NCI-H1092 treated with DMSO at 0.1 percent for 48 hours (cell line): ENCODE measurements at places on chromosomes 2 and 18.

GRCh38 chr2:9770308-9771100, 72.8 kb upstream of the TAF1B start:
- DNase-seq: peak; percentile 40

GRCh38 chr2:189020179-189020578, 46.0 kb downstream of the COL3A1 start:
- DNase-seq: no peak

DNA sequence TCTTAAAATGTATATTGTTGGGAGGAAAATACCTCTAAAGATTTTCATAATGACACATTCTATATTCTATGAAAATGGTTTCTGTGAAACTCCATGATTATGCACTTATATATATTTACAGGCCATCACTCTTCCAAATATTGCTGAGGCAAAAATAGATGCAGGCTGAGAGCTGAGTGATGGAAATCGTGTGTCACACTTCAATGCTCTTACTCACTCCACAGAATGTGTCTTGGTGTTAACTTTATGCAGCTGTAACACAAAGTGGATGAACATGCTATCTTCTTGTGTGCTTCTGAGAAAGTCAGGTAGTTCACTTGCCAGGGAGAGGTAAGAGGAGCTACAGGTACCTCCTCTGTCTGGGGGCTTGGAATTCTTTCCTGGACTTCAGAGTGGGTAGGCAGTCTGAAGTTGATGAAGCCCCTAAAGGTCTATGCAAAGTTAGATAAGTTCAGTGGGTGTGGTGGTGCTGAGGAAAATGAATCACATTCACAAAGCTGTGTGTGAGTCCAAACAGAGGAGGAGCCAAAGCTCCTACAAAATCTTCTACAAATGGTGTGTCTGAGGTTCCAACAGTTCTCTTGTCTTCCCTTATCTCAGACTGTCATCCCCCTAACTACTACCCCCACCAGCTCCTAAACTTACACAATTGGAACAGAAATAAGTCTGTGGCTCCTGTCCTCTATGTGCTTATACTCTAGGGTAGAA, 74.2 kb upstream of the ST6GAL2 start:
- no peak for DNase-seq

- no peak for DNase-seq
These were observed 4.0 kb downstream of the CWC22 start for GRCh38 chr2:180003073-180003472.

DNA sequence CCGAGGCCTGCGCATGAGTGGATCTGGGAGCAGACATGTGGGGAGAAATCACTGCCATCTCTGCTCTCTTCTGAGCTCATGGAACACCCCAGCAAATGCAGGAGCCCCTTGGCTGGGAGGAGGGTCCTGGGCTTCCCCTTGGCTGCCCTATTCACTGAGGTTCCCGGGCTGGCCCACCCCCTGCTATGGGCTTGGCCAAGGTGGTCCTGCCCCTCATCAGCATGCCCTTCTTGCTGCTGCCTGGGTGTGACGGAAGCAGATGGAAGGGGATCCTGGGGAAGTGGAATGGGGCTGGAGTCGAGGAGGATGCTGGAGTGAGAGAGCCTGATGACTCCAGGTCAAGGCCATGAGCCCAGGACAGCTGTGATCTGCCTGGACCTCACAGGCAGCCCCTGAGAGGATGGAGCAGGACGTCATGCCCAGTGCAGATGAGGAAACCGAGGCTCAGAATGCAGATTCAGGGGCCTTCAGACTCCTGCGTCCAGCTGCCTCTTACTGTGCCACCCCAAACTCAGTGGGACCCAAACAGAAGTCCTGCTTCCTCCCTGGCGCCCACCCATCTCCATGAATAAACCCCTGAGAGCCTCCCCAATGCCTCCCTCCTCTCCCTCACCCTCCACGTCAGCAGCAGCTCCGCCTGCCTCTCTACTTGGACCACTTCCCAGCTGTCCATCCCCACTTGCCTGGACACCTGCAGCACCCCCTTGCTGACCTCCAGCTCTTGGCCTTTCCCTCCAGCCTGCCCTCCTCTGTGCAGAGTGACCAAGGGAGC, 4.0 kb downstream of the SNED1 start:
- DNase-seq: no peak

DNA sequence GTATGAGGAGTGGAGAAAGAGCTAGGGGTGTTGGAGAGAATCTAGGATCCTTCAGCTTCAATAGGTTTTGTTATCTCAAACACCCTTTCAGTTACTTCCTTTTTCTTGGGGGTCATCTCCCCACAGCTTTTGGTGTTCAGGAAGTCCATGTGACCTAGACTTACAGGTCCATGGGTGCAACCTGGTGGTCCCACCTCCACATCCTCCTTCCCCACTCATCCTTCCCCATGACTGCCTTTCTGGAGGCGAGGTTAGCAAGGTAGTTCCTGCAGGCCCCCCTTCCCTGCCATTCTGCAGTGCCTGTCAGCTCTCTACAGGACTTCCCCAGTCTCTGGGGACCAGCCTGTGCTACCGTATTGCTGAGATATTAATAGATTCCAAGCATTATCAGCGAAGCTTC, 107.6 kb downstream of the TMEM17 start:
- DNase-seq: no peak

DNA sequence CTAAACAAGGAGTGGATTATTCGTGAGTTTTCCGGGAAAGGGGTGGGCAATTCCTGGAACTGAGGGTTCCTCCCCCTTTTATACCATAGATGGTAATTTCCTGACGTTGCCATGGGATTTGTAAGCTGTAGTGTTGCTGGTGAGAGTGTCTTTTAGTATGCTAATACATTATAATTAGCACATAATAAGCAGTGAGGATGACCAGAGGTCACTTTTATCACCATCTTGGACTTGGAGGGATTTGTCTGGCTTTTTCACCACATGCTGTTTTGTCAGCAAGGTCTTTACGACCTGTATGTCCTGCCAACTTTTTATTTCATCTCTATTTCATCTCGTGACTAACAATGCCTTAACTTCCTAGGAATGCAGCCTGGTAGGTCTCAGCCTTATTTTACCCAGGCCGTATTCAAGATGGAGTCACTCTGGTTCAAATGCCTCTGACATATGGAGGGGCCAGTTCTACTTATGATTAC, 124.8 kb upstream of the B3GNT2 start:
- DNase-seq: no peak

DNA sequence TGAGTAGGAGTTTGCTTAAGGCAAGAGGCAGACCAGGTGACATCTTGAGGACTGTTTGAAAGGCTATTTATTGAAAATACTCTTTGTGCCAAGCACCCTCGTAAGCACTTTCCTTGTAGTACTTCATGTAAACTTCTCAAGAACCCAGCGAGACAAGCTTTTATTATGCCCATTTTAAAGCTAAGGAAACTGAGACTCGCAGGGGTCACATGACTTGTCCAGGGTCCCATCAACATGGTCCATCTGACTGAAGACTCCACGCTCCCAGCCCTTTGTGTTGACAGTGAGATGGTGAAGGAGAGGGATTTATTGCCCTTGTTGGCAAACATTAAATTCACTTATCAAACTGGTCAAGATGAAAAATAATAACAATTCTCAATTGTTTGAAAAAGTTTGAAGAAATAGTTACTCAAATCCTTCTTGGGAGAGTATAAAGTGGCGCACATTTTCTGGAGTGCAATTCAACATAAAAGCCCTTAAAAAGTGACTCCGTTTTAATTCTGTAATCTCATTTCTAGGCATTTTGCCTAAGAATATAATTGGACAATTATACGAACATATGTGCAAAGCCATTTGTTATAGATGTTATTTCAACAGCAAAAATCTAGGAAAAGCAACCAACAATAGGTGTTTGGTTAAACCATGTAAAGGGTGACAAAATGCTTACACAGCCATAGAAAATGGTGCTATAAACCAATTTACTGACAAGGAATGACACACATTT, 270.5 kb upstream of the NCKAP5 start:
- DNase-seq: no peak

DNA sequence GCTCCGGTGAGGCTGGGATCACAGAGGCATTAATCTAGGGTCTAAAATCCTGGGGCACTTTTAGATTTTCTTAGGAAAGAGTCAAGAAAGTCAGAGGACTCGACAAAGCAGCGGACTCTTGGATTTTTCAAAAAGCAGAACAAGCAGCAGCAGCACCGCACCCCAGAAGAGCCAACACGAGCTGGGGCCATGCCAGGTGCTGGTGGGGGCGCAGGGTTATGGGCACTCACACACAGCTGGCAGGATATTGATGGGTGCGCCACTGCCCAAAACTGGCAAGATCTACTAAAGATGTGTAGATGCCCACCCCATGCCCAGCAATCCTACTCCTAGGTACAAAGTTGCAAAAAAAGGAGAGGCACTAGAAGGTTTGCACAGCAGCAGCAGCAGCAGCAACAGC, 33.9 kb upstream of the SEMA4C start:
- DNase-seq: no peak

DNA sequence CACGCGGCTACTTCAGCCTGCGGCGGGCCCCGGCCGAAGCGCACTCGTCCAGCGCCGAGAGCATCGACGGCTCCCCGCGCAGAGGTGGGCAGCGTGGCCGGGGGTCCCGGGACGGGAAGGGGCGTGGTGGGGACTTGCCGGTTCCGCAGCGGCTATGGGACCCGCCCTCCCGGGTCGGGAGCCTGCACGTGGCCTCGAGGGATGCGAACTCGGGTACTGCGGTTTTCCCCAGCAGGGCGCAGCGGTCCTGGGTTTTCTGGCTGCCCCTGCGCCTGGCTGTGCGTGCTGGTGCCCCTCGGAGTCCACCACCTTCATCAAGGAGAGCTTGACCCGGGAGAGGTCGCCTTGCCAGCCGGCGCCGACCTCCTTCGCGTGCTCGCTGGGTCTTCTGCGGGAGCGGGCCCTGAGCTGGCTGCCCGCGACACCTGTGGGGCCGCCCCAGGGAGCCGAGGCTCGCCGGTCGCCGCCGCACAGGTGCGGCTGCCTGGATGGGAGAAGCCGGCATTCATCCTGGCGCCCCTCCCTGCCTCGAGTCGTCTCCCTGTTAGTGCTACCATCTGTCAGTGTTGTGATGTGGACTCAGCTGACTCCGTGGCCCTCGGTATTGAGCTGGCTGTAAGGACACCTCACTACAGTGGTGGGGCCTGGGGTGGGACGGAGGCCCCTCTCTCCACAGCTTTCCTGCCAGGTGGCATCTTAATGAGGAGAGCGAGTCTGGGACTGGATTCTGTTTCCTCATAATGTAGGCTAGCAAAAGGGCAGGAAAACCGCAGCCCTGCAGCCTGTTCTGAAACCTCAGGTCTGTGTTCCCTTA, 177.3 kb downstream of the AGAP1 start:
- peak; percentile 25 for DNase-seq

DNA sequence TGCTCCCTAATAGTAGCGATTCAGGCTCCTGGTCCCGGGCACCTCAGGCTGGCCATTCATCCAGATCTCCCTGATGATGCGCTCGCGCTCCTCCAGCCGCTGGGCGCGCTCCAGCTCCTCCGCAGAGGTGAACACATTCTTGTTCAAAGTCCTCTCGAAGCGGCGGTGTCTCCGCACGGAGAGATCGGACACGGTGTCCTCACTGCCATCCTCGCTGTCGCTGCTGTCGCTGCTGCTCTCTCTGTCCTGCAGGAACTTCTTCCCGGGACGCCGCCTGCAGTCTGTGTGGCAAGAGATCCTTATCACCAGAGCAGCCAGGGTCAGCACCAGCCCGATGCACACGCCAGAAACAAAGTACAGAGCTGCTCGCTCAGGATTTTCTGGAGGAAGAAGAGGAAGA, 67.5 kb downstream of the EVA1A start:
- no peak for DNase-seq

- peak; percentile 1 for DNase-seq
These were observed 51.1 kb downstream of the PAPOLG start for GRCh38 chr2:60806988-60807681.
